ENCODE measurements at places on chromosomes 2 and 18. TPM values are rescaled to one million over a fixed set of nuclear protein-coding genes. Genes with fewer than 3 reads are reported as not detected.

The UXS1 gene
- total RNA-seq: 100 TPM

GRCh38 chr2:65228263-65228750 is 676 bp downstream of the ACTR2 start:
- no peak for DNase-seq

The L3MBTL4 gene
- 0.08 TPM for total RNA-seq

DNA sequence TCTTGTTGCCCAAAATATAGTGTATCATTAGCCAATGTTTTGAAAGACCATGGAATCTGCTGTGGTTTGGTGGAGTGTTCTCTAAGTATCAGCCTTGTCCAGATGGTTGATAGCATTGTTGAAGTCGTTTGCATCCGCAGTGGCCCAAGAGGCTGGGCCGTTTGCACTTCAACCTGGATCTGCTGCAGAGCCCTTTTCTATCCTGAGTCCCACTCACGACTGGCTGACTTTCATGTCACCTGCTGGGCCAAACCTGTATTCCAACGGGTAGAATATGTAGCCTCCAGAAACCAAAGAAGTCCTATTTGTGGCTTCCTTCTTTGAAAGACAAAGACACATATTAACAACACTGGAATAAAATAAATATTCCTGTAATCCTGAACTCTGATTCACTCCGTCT is 1154.1 kb downstream of the RPIA start:
- no peak for DNase-seq

GRCh38 chr2:108267101-108267500 is 21.6 kb upstream of the SULT1C2 start:
- no peak for DNase-seq

GRCh38 chr2:36477746-36478145 is 120.2 kb downstream of the FEZ2 start:
- no peak for DNase-seq

- DNase-seq: no peak
These were observed 130.6 kb downstream of the LTBP1 start for GRCh38 chr2:33077311-33077710.

- no peak for DNase-seq
These were observed 109.0 kb upstream of the BZW1 start for GRCh38 chr2:200702646-200703118.

The TMEM37 gene
- not detected for total RNA-seq

Data from activated naive CD8-positive, alpha-beta T cell treated with anti-CD3 and anti-CD28 coated beads, Interleukin-2, amount 10 ng/mL, durations not matched to agents 7 days and 5 days (primary cell).